ENCODE measurements at places on chromosomes 13 and 19. TPM values are rescaled to one million over a fixed set of nuclear protein-coding genes. Genes with fewer than 3 reads are reported as not detected.
A peak's percentile ranks its signal among the peaks of the same experiment; 100 is the strongest.

The ZNF850 gene
- 2.3 TPM for total RNA-seq

DNA sequence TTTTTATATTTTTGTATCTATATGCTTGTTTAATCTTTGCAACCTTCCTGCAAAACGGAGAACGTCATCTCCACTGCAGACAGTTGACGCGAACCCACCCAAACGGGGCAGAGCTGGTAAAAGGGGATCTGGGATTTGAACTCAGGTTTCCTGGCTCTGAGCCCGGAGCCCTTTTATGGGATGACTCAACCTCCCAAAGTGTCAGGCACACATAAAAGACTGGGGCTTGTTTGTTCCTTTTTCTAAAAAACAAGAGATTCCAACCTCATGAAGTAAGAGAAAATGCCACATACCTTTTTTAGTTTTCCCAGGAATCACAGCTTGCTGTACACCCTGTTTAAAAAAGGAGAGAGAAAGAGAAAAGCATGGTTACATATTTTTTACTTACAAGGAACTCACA lies 78.9 kb downstream of the GADD45B start:
- no peak for DNase-seq

The LILRB5 gene
- total RNA-seq: 26.6 TPM

The ZNF284 gene
- total RNA-seq: 2.9 TPM

The KANK3 gene
- 23.7 TPM for total RNA-seq

DNA sequence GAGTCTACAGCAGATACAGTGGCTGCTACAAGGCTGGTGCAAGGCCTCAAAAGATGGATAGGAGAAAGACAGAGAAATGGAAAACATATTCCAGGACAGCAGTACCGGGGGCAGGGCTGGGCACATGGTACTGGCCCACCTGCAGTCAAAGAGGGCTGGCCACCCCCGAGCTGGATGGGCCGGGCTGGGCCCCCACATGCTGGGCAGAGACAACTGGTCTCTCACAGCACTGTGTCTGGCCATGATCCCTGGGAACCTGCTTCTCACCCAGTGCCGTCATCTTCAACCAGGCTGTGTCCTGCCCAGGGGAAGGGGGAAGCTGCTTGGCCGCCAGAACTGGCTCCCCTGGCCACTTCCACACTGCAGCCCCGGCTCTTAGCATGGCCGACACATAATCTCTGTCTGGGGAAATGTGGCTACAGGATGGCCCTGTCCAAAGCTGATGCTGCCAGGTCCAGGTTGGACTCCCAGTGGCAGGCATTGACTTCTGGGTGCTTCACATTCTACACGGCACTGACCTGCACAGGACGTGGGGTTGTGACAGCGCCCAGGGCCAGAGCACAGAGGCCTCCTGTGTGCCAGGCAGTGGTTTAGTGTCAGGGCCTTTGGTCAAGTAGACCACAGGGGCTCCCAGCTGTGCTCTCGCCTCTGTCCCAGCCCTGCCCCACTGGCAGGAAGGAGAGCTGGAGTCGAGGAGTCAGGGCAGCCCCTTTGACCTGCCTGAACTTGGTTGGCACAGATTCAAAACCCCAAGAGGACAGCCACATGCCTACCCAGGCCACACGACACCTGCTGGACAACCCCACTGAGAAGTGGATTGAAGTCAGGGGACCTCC lies 21.7 kb downstream of the PEPD start:
- no peak for DNase-seq

The ZNF121 gene
- total RNA-seq: 31.1 TPM

DNA sequence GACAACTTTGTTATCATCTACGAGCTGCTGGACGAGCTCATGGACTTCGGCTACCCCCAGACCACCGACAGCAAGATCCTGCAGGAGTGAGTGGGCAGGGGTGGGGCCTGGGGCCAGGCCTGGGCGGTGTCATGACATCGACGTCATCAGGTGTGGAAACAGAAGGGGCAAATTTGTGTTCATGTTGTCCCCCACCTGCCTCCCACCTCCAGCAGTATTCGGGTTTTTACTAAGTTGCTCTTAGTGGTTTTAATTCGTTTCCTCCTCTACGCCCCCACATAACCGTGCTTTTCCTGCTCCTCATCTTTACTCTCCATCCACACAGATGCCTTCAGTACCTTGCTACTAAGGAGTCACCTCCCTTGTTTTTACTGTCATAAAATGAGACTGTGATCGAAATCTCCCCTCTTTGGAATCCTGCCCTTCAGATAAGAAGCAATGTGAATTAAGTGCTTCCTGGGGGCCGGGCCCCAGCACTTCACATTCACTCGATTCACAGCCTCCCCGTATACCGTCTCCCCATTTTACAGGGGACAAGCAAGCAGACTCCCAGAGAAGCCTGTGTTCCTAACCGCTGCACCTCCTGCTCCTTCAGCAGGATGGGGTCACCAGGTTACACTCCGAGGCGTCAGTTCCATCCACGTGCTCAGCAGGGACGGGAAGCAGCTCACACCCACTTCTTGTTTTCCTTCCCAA lies 10.5 kb downstream of the AP1M1 start:
- DNase-seq: no peak

The PRTN3 gene
- total RNA-seq: 1.2 TPM

GRCh38 chr19:11278670-11279069 lies 16.3 kb upstream of the DOCK6 start:
- DNase-seq: no peak

The ZNF808 gene
- 18.7 TPM for total RNA-seq

GRCh38 chr19:2355168-2356035 lies 4.7 kb upstream of the TMPRSS9 start:
- DNase-seq: no peak

DNA sequence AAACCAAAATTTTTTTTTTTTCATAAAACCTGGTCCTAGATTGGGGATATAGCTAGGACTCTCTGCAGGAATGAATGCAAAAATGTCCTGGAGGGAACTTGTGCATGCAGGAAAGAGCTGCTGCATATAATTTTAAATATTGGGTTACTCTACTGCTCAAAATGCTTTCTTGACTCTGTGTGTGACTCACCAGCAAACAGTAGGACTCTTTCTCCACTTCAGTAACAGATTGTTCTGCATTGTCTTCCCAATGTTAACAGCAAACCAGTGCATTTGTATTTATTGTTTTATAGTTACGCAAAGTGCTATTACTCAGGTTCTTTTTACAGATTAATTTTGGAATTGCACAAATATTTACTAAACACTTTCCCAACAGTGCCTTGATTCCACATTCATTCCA lies 163.7 kb upstream of the KL start:
- no peak for DNase-seq

DNA sequence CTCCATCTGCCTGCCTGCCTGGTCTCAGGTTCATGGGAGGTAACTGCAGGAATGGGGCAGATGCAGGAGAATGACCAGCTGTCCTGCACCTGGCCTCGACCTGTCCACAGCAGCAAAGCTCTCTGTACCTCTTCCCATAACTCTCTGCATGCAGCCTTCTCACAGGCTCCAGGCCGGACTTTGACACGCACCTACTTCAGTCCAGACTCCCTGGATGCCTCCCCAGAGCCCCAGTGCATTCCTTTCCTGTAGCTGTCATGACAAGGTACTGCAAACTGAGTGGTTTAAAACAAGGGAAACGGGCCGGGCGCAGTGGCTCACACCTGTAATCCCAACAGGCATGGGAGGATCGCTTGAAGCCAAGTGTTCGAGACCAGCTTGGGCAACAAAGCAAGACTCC lies 3.3 kb downstream of the NANOS2 start:
- DNase-seq: no peak

- no peak for DNase-seq
Measured at GRCh38 chr13:31172535-31172934, 10.8 kb upstream of the HSPH1 start.

GRCh38 chr19:19489804-19490204 lies 25.5 kb downstream of the TSSK6 start:
- DNase-seq: no peak

- no peak for DNase-seq
Measured at GRCh38 chr13:110876609-110877008, 38.3 kb downstream of the ANKRD10 start.

DNA sequence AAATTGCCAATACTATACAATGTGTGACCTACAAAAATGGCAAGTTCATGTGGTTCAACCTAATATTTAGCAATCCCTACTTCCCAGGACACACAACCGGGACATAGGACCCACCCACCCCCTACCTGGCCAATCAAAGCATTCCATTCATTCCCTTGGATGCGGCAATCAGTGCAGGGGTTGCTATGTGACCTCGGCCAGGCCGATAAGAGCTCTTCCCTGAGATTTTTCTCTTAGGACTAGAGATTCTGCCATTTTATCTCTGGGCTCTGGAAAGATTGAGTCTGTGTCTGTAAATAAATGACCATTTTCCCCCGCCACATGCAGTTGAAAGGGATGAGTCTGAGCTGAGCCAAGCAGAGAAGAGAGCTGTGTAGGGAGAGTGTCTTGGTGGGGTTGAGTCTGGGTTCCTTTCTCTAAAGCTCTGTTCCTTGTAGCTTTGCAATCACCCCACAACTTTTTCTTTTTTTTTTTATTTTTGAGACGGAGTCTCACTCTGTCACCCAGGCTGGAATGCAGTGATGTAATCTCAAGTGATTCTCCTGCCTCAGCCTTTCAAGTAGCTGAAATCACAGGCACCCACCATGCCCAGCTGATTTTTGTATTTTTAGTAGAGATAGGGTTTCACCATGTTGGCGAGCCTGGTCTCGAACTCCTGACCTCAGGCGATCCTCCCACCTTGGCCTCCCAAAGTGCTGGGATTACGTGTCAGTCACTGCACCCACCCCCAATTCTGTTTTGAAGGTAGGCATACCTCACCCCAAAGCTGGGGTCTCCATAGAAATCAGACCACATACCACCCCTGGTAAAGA lies 7.4 kb downstream of the IFNL1 start:
- no peak for DNase-seq

The GNG7 gene
- 6.3 TPM for total RNA-seq

DNA sequence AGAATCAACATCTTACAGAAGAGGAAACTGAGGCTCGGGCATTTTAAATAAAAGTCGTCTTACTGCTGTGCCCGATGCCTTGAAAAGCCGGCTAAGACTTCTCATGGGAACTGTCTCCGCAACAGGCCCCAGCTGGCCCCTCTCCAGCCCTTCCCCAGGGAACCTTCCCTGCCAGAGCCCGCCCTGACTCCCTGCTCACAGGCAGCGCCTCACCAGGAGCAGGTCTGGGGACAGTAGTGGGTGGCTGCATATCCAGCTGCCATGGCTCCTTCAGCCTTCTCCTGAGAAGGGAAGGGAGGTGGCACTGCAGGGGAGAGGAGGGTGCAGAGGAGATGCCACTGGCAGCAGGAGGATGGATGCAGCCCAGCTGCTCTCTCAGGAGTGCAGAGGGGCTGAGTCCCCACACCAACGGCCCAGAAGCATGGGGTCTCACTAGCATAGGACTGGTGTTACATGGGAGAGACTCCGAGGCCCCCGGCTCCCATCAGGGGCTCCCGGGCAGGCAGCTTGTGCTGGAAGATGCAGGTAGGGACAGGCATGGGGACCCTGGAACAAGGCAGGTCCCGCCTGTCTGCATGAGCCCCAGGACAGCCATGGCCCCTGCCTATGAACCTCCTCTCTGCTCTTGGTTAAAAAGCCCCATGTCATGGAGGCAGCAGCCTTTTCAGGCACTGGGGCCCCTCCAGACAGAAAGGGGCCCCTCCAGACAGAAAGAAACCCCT lies 216.4 kb upstream of the SGCG start:
- DNase-seq: peak; percentile 89

- DNase-seq: no peak
Measured at GRCh38 chr19:21202865-21203494, 61.1 kb downstream of the ZNF431 start.

DNA sequence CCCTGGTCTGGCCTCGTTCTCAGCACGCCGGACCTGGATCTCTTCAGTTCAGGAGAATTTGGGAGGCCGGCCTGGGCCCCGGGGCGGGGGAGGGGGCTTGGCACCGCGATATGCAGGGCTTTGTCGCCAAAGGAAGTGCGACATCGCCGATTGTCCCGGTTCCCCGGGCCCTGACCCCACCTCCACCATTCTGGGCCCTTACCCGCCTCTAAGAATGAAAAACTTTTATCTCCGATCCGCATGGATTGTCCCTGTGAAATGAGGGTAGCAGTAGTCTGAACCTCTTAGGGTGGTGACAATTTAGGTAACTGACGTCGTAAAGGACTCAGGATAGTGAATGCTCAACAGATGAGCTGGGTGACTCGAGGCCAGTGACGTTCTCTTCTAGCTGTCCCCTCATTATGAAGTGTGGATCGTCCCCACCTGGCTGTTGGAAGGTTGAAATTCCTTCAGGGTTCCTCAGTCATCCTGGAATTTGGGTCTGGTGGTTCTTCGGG lies 650 bp downstream of the DDA1 start:
- DNase-seq: no peak

The PLIN5 gene
- 8.3 TPM for total RNA-seq

DNA sequence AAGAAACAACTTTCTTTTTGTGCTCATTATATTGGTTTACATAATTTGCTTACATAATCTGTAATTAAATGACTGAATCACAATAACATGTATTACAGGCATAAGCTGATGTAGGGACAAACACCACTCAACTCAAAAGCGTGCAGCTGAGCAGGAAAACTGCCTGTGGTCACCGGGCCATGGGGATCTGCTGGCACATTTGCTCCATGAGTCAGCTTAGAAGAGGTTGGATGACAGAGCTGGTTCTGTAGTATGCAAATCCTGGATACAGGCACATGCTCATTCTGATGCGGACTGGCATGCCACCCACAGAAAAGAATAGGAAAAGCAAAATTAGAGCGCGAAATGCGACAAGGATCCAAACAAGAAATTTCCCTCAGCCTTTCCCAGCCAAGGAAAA lies 128.6 kb downstream of the USP12 start:
- DNase-seq: no peak

DNA sequence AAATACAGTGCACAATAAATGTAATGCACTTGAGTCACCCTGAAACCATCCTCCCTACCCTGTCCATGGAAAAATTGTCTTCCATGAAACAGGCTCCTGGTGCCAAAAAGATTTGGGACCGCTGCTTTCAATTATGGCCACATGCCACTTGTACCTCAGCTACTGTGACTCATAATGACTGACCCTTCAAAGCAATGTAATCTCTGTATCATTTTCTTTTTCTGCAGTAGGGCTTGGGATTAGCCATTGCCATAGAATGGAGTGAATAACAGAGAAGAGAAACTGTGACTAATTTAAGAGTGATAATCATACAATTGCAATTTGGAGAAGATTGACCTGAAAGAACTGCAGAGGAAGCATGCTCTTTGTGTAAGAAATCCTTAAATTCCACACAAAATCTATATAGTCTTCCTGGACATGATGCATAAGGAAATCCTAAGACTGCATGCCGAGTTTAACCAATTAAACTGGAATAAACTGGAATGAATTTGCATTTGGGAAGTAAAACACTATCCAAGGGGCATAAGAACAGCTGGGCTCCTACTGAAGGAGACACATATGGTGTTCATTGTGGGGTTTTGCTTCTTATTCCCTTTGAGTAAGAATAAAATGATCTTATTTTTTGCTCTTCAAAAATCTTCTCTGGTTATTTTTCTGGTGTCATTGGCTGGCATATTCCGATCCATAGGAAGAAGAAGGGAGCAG lies 59.5 kb upstream of the SLC7A1 start:
- no peak for DNase-seq

The TTC9B gene
- not detected for total RNA-seq

GRCh38 chr19:5470264-5470671 lies 15.1 kb downstream of the ZNRF4 start:
- no peak for DNase-seq

The NLRP9 gene
- total RNA-seq: not detected

- peak; percentile 97 for DNase-seq
Measured at GRCh38 chr13:26557393-26558073, at the start of gene WASF3. WASF3 (plus strand) TSS chr13:26557683; CDS start chr13:26642271, 84,588 bp downstream.
